ENCODE measurements at places on chromosomes 7 and 10. TPM values are rescaled to one million over a fixed set of nuclear protein-coding genes. Genes with fewer than 3 reads are reported as not detected.

The ZNF425 gene
- total RNA-seq: 5.0 TPM

- DNase-seq: no peak
Observed at GRCh38 chr10:25457552-25457951, 282.8 kb downstream of the GPR158 start.

GRCh38 chr7:12567015-12567414, 3.5 kb upstream of the SCIN start:
- no peak for DNase-seq

GRCh38 chr7:44080118-44080517, 2.2 kb downstream of the POLM start:
- DNase-seq: no peak

The ITPRID1 gene
- not detected for total RNA-seq

DNA sequence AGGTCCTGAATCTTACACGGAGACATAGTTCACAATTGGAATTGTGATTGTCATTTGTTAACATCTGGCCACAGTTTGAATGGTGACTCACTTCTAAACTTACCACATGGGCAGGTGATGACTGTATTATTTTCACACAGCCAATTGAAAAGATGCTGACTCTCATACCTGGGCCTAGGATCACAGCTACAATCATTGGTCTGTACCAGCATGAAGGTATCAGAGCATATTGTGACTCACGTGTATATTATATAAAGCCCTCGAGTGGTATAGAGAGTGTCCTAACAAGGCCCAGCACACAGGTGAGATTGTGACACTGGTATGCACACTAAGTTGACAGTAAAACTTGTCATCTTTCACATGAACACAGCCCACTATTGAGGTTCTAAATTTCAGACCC, 9.4 kb upstream of the ZNF107 start:
- no peak for DNase-seq

The MSS51 gene
- 0.54 TPM for total RNA-seq

DNA sequence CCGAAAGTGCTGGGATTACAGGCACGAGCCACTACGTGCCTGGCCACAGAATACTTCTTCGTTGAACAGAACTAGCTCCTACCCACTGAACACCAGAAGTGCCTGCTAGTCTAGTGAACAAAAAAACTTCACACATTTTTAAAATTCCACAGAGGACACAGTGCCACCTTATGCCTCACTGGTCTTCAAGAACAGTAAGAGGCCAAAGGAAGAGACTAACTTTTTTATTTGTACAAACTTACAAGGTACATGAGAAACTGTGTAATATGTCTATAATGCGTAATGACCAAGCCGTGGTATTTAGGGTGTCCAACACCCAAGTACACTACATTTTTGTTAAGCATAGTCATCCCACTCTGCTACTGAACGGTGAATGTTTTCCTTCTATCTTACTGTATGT, 144.4 kb upstream of the PTER start:
- no peak for DNase-seq

The MCMBP gene
- 44.3 TPM for total RNA-seq

The MMD2 gene
- total RNA-seq: not detected

GRCh38 chr10:111303887-111304286, 227.1 kb downstream of the ADRA2A start:
- DNase-seq: no peak

DNA sequence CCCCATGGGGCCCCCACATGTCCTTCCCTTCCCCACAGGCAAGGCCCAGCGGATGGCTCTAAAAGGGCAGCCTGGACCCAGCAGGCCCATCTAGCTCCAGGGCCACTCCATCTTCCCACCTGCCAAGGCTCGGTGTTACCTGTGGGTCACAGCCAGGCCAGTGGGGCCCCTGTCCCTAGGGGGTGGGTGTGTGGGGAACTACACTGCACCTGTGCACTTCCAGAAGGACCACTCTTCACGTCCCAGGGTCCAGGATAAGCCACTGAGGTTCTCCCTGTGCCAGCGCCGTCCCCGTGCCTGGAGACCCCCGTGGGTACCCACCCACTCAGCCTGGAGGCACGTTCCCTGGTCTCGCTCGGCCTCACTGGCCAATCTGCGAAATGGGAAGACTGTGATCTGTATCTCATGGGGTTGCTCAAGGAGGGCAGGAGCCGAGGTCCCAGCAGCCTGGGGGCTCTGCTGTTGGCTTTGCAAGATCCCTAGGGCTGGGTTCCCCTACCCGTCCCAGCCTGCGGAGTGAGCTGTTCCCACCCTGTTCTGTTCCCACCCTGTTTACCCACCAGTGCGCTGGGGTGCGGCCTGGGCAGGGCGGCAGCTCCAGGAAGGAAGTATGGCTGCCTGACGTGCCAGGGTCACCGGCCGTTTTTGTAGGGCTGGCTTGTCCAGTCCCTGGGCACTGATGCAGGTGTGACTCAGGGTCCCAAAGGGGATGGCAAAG, 4.6 kb downstream of the PWWP2B start:
- no peak for DNase-seq

GRCh38 chr10:10225136-10225676, 792.5 kb upstream of the CELF2 start:
- DNase-seq: no peak

DNA sequence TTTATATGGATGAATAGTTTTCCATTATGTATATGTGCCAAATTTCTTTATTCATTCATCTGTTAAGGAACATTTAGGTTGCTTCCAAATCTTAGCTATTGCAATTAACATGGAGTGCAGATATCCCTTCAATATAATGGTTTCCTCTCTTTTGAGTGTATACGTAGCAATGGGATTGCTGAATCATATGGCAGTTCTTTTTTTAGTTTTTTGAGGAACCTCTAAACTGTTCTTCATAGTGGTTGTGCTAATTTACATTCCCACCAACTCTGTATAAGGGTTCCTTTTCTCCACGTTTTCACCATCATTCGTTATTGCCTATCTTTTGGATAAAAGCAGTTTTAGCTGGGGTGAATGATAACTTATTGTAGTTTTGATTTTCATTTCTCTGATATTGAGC, 46.5 kb downstream of the FAS start:
- no peak for DNase-seq

The EVX1 gene
- not detected for total RNA-seq

GRCh38 chr7:103821092-103821491, 168.4 kb downstream of the RELN start:
- DNase-seq: no peak

The CALML5 gene
- total RNA-seq: not detected

DNA sequence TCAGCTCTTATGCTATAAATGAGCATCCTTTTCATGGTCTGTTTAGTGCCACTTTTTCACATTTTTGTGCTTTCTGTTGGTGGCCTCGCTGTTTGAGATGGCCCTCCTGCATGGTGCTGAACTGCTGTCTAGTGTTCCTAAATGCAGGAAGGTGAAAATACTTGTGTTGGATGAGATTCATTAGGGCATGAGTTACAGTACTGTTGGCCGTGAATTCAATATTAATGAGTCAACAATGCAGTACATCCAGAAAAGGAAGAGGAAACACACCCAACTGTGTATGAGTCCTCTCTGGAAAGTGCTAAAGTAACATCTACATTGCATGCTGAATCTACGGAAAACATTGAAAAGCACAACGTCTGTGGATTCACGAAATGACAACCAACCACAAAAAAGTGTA, 124.0 kb downstream of the HERPUD2 start:
- DNase-seq: no peak

DNA sequence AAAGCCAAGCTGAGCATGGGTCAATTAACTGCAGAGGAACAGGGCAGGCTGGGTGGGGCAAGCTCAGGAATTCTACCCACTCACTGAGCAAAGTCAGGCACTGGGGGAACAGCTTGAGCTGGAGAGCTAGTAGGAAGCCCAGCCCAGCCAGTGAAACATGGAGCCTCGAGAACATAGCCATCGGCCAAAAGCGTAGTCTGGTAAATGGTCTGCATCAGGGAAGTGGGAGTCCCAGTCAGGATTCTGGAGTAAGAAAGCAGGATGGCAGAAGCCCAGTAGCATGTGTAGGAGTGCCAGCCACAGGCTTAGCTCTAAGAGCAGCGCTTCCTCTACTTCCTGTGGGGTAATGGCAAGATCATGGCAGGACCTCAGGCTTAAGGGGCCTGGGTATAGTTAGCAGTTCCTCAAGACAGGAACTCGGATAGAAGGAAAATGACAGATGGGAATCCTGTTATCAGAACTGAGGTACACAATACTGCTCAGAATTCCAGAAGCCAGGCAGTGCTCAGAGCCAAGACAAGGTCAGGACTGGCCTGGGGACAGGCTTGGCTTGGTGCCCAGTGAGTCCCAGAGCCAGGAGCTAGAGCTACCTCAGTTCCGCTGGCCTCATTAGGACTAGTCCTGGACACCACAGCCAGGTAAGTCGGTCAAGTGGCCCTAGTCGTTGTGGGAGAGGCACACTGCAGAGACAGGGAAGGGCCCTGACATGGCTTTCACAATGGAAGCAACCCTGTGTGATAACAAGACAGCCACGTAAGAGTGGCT, 65.4 kb upstream of the MXI1 start:
- DNase-seq: no peak

DNA sequence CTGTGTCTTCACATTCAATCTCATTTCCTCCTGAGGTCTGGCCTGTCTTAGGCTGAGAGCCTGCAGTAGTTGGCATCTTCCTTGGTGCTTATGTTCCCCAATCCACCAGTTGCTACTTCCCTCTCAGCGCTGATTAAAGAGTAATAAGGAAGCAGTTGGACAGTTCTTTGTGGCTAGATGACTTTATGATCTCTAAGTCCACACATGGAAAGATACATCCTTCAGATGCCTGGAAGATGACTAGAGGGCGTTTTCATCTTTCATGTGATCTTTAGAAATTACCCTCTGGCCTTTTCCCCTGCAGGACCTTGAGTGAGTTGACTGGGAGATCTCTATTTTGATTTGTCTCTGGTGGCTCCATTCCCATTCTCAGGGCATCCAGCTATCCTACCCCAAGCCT, 204.5 kb downstream of the GRM3 start:
- DNase-seq: no peak

The ZP3 gene
- 8.6 TPM for total RNA-seq

The SLC18A2 gene
- total RNA-seq: 1.5 TPM

DNA sequence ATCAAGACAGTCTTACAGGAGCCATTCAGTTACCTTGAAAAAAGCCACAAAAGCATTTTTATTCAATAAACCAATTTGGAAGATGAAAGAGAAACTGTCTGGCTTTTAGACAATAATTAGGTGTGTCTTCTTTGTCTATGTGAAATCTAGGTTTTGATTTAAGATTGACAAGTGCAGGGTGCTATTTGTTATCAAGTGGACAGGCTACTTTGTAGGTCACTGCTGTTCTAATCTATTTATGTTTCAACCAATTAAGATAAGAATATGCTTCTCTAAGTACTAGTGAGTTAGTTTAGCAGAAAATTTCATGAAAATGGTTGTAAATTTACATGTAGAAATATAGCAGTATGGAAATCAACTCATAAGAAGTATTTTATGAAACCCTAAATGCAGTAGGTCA, 177.5 kb downstream of the CACNA2D1 start:
- no peak for DNase-seq

- DNase-seq: no peak
Observed at GRCh38 chr7:134376693-134377092, 60.0 kb upstream of the SLC35B4 start.

The SEMA3D gene
- 0.50 TPM for total RNA-seq

The GIMAP4 gene
- 0.13 TPM for total RNA-seq

DNA sequence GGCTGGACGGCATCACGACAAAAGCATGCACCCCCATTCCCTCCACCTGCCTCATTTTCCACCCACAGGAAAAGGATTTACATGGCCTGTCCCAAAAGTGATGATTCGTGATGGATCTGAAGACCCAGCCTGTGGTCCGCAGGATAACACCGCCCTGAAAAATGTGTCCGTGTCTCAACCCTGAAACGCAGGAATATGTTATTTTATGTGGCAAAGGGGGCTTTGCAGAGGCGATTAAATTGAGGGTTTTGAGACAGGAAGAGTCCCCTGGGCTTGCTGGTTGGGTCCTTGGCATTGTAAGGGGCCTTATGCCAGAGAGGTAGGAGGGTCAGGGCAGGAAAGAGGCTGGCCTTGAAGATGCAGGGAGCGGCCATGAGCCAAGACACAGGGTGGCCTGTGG, 80.2 kb upstream of the PPP2R2D start:
- no peak for DNase-seq

The TDRD1 gene
- not detected for total RNA-seq

- DNase-seq: no peak
Observed at GRCh38 chr7:141685285-141686023, 16.5 kb downstream of the DENND11 start.

The PHYHIPL gene
- total RNA-seq: 0.17 TPM

The EBLN1 gene
- not detected for total RNA-seq

- DNase-seq: no peak
Observed at GRCh38 chr10:71980181-71981014, 16.2 kb downstream of the CHST3 start.

- no peak for DNase-seq
Observed at GRCh38 chr10:127415901-127416581, 133.1 kb upstream of the NPS start.

The GSTO2 gene
- total RNA-seq: 22.0 TPM

GRCh38 chr10:43904301-43904700, 255.6 kb upstream of the ZNF32 start:
- DNase-seq: no peak

The WNT8B gene
- total RNA-seq: 0.07 TPM

GRCh38 chr7:78489476-78490240, 691.1 kb downstream of the PHTF2 start:
- DNase-seq: no peak

DNA sequence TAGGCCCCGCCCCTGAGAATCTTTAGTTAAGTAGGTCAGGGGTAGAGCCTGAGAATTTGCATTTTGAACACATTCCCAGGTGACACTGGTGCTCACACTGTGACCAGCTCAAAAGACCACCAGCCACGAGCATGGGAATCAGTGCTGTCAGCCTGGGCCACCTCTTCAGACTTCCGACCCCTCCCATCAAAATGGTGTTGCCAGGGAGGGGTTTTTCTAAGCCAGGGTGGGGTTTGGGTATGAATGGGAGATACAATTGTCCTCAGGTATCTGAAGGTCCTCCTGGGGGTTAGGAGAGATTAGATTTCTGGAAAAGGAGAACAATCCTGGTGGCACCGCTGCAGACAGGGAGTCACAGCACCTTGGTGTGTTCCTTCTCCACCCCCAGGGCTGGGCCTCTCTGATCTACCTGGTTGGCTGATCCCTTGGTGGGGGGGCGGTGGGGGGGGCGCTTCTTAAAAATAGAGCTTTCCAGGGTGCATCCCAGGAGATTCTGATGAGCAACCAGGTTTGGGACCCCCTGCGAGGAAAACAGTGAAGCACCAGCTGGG, 111.5 kb upstream of the ANLN start:
- no peak for DNase-seq
